AG08395 (cell line): ENCODE measurements at places on chromosomes 6 and 20.

DNA sequence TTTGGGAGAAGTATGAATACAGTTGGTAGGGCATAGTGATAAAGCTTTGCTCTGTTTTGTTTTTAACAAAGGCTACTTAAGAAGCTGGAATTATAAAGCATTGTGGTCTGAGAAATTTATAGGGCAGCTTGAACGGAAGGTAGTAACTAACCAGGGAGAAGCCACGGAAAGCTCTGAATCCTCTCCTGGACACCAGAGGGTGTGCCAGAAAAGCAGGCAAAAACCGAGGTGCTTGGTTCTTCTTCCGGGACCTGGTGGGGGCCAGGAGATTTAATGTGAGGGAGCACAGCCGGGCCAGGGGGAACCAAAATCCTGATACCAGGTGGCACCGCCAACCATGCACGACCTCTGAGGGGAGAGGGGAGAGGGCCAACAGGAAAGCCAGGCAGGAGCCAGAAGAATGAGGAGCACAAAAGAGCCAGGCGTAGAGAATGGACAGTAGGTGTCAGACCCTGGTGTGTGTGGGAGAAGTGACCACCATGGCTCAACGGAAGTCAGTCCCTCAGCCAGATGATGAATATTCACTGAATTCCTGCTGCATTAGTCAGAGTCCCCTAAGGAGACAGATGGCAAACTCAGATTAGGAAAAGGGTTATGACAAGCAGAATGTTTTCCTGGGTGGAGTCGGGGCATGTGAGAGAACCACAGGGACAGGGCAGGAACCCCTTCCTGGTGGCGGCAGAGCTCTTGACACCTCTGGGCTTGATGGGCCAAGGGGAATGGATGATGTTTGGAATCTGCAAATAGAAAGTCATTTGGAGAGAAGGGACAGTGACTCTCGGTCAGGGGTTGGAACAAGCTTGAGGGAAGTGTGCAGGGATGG, 262.3 kb downstream of the ZNF217 start:
- peak; percentile 62 for DNase-seq

GRCh38 chr6:108581237-108581931, 20.7 kb downstream of the FOXO3 start:
- DNase-seq: peak; percentile 68

GRCh38 chr6:2658788-2659187, 91.9 kb downstream of the MYLK4 start:
- no peak for DNase-seq

DNA sequence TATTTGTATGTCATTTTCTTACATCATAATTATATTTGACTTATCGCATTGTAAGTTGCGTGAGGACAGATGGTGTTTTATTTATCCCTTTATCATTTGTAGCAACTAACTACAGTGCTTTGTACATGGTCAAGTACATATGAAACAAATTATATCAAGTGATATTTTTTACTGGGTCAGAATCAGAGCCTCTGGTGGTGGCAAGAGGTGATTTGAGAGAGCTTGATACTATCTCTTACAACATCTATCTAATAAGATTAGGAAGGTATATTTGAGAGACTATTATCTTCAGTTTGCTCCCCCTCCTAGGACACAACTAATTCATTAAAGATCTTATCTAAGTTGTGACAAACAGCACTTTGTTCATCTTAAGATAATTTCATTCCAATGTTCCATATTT, 47.7 kb downstream of the BCKDHB start:
- DNase-seq: no peak

DNA sequence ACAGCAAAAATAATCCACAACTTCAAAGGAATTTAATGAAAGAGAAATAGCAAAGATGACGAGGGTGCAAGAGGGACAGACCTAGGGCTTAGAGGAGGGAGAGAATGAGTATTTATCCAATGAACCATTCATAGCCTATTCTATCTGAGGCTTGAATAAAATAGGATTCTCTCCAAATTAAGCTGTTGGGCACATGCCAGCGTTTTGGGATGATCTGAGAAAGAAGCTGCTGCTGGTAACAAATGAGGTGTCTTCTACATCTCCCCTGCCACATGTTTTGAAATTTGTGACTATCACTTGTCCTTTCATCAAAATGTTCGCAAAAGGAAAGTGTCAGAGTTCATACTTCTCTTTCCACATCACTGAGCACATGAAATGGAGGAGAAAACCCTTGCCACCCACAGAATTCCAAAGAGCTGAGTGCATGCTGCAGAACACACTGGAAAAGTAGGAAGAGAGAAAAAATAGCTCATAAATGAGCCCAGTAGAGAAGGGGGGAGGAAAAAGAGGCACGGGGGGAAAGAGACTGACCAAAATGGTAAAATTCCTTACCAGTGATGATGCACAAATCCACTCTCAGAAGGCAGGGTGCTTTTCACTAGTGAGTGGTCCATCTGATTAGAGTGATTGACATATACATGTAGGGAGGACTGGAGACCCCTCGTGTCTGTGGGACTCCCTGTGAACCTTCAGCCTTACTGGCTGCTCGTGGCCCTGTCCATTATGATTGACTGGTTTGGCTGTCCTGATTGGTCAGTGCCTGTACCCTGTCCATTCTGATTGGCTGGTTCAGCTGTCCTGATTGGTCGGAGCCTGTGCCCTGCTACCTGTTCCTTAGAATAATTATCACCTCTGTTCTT, 180.5 kb downstream of the OGFRL1 start:
- DNase-seq: peak; percentile 88

DNA sequence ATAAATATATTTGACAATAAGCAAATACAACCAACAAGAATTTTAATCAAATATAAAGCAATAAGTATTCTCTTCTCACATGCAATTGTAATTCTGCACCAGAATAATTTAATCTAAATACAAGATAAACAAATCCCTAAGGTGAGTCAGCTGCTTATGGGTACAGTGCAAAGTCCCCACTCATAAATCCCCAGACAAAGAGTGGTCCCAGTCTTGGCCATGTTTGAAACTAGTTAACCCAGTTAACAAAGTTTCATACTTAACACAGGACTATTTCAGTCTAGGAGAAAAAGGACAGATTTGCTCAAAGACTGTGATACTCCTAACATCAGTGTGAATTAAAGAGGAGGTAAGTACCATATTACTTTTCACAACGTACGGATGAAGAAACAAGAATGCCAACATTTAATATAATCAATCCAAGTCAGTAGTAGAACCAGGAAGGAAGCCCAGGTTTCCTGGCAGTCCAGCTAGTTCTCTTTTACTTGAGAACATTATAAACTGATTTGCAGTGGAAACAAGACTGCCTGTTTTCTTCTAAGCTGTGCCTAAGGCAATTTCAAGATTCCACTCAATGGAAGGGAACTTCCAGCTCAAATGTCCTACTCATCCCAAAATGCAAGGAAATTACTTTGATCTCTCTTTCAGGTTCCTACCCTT, 10.4 kb downstream of the SAMD3 start:
- DNase-seq: no peak

DNA sequence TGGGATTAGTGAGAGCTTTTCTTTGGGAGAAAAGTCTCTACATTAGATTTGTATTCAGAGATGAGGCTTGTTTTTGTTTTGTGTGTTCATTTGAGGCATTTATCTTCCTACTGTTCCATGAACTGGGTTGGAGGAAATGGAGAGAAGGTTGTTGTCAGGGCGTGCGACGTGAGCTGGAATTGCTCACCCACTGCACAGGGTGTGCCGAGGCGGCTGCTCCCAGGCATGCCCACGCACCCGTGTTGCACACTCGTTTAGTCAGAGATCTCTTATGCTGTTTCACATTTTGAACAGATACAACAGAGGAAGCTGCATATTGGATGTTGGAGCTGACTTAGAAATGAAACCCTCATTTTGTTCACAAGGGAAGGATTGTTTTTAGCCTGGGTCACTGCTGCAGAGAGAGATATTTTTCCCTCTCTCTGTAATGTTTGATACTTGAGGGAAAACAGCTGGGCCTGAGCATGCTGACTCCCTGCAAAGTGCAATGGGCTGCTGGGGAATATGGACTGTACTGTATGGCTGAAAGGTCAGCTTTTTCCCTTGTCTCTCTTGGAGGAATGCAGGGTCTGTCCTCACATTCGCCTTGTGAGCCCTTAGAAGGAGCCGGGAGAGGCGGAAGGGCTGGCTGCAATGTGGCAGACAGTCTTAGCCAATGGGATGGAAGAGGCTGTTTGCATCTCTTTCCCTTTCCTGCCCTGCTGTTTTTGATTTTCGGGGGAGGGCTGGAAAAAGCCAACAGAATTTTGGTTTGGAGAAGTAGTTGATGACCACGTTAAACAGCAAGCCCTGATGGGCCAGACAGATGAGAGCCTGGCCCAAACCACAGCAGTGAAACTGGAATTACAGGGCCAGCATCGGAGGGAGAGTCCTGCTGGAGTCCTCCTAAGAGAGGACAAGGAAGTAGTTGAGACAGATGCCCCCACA, 170.8 kb downstream of the SASH1 start:
- peak; percentile 80 for DNase-seq

GRCh38 chr6:20724443-20725190, 190.4 kb downstream of the CDKAL1 start:
- DNase-seq: no peak

- no peak for DNase-seq
Observed at GRCh38 chr20:41956338-41957074, 338.3 kb upstream of the CHD6 start.

GRCh38 chr6:111995404-111995803, 58.5 kb upstream of the CCN6 start:
- DNase-seq: no peak

GRCh38 chr20:25865715-25866656, 169.3 kb upstream of the ZNF337 start:
- peak; percentile 75 for DNase-seq

GRCh38 chr6:82372656-82373055, 9.0 kb downstream of the TPBG start:
- no peak for DNase-seq

- DNase-seq: peak; percentile 84
Observed at GRCh38 chr6:109174916-109175315, 79.6 kb downstream of the CEP57L1 start.

GRCh38 chr20:49937027-49937929, 1.1 kb downstream of the RNF114 start:
- DNase-seq: no peak

- DNase-seq: no peak
Observed at GRCh38 chr6:13428583-13429405, 58.6 kb downstream of the GFOD1 start.

DNA sequence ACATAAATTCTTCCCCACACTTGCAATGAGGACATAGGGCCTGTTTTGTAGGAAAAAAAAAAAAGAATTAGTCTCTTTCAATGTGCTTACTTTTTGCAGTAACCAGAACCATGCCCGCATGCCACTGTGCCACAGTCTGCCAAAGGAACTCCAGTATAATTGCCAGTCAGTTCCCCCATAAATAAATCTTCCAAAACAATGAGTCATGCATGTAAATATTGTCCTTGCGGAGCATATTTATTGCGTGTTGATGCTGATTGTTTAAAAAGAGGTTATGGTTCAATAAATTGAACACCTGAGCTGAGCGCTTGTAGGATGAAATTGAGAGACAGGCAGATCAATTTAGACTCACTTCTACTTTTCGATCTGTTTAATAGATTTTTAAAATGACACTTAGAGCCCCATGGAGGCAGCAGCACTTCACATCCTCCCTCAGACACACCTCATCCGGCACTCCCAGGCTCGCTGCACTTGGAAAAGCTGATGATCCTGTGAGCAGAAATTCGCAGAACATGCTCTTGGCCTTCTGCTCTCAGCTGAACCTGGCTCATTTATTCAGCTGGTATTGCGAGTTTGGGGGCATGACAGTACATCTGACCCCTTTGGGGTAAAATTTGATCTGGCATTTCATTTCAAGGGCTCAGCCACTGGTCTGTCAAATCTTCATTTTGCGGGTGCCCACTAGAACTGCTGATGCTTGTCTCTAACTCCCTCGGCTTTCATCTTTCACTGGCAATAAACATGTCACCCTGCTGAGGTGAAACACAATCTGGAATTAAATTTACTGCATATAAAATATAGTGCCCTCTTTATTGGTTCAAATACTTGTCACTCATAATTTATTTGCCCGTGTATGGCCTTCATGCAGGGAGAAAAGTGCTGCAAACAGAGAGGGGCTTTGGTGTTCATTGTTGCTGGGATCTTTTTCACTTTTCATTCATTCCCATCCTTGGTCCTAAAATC, 371.1 kb upstream of the POU3F2 start:
- no peak for DNase-seq

DNA sequence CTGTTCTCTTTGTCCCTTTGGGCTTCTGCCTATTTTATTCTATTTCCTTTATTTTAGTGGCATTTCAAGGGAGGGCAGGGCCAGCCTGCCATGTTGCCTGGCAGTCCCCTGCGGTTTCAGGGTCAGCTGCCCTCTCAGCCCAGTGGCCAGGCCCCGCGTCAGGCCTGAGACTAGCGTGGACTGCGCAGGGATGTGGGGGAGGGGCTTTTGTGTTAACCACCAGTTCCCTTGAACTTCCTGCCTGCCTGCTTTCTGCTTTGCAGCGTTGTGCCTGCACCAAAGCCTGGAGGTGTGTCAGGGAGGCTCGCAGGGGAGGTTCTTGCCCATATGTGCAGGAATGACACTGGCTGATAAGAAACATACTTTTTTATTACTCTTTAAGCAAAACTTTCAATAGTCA, 157.6 kb downstream of the SLC35B3 start:
- no peak for DNase-seq

- DNase-seq: no peak
Observed at GRCh38 chr20:21394551-21394950, 2.8 kb downstream of the NKX2-4 start.

DNA sequence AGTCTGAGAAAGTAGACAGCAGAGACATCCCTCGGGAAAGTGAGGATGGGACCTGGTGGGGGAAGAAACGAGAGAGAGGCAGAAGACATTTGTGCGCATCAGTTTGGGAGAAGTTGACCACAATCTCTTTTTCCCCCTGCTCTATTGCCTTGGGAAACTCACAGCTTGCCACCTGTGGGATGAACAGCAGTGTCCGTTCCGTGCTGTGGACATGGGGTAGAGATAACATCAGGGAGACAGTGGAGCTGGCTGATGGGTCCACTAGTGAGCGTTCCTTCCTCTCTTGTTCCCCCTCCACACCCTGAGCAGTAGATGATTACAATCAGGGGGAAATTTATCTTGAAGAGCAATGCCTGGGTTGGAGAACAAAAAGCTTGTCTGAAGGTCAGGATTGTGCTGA, 21.8 kb upstream of the RNF182 start:
- DNase-seq: no peak

- no peak for DNase-seq
Observed at GRCh38 chr6:93562582-93562981, 143.2 kb upstream of the EPHA7 start.

DNA sequence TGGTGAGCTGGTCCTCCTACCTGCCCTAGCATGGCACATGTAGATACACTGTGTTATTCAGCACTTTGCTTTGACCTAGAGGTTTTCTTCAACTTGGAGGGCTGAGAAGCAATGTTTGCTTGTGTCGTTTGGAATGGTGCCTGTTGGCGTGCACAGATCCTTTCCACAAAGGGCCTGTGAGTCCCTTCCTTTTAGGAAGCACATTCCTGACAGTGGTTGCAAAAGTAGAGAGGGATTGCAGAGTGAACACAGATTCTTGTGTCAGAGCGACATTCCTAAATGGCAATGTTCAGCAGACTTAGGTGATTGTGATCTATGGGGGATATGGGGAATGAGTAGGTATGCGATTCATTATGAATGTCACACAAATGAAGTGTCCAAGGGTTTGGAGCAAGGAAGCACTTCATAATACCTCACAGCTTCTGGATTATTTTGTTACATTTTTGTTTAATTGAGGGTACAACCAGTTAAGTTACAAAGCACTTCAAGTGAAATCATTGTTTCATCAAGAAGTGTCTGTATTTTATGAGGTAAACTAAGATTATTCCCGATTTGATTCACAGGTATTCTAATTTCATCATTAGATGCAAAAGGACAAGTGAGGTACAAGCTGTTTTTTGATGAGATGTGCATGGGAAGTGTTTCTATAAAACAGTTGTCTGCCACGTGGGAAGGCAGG, 713 bp upstream of the RNF144B start:
- DNase-seq: peak; percentile 48
